Inflammatory macrophage treated with lipopolysaccharide for 1 hour (primary cell): ENCODE measurements at places on chromosomes 12 and 14.

DNA sequence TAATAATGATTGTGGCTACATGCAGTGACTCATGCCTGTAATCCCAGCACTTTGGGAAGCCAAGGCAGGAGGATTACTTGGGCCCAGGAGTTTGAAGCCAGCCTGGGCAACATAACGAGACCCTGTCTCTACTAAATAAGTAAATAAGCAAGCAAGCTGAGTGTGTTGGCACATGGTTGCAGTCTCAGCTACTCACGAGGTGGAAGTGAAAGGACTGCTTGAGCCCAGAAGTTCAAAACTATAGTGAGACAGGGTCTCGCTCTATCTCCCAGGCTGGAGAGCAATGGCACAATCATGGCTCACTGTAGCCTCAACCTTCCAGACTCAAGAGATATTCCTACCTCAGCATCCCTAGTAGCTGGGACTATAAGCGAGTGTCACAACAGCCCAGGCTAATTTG, 64.7 kb downstream of the RPS6KA5 start:
- no peak for DNase-seq

GRCh38 chr14:50736932-50737419, 68.9 kb upstream of the SAV1 start:
- no peak for DNase-seq

DNA sequence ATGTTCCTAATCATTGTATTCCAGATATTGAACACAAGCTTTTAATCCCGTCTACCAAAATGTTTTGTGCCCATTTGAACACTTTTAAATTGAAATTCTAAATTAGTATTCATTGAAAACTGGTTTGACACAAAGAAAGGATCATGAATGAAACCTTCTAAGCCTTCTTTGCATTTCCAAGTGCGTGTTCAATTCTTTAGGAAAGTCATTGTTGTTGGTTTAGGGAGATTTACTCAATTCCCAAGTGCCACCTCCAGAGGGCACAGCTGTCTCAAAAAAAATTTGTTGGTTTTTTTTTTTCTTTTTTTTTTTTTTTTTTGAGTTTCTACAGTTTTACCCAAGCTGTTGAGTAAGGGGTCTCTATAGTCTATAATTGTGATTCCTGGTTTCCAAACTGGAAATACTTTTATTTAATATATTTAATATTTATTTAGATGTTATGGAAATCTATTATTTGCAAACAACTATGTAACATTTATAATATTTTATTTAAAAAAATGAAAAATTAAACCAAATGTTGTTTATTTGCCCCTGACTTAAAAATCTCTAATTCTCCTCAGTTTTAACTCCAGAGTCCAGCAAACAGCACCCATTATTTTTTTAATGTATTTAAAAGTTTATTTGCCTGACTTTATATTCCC, 79.9 kb downstream of the NEDD1 start:
- peak; percentile 39 for DNase-seq

- DNase-seq: no peak
Observed at GRCh38 chr12:64098709-64099354, 123.3 kb downstream of the KICS2 start.
